Inflammatory macrophage treated with lipopolysaccharide for 4 hours (primary cell): ENCODE measurements at places on chromosomes 12 and 14.
A peak's percentile ranks its signal among the peaks of the same experiment; 100 is the strongest.

GRCh38 chr12:99249543-99249942 lies 398.0 kb upstream of the GARIN6 start:
- no peak for DNase-seq

DNA sequence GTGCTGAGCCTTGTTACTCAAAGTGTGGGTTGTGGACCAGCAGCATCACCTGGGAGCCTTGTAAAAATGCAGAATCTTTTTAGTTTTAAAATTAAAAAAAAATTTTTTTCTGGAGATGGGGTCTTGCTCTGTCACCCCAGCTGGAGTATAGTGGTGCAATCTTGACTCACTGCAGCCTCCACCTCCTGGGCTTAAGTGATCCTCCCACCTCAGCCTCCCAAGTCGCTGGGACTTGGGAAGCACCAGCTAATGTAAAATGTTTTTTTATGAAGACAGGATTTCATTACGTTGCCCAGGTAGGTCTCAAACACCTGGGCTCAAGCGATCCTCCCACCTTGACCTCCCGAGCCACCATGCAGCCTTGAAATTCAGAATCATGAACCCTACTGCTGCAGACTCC lies 14.4 kb downstream of the MYBPC1 start:
- DNase-seq: no peak

DNA sequence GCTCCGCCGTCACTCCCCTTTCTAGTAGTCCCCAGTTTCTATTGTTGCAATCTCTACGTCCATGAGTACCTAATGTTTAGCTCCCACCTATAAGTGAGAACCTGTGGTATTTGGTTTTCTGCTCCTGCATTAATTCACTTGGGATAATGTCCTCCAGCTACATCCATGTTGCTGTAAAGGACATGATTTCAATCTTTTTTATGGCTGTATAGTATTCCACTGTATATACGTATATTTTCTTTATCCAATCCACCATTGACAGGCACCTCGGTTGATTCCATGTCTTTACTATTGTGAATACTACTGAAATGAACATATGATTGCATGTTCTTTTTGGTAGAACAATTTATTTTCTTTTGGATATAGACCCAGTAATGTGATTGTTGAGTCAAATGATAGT lies 114.7 kb downstream of the ANKS1B start:
- no peak for DNase-seq

DNA sequence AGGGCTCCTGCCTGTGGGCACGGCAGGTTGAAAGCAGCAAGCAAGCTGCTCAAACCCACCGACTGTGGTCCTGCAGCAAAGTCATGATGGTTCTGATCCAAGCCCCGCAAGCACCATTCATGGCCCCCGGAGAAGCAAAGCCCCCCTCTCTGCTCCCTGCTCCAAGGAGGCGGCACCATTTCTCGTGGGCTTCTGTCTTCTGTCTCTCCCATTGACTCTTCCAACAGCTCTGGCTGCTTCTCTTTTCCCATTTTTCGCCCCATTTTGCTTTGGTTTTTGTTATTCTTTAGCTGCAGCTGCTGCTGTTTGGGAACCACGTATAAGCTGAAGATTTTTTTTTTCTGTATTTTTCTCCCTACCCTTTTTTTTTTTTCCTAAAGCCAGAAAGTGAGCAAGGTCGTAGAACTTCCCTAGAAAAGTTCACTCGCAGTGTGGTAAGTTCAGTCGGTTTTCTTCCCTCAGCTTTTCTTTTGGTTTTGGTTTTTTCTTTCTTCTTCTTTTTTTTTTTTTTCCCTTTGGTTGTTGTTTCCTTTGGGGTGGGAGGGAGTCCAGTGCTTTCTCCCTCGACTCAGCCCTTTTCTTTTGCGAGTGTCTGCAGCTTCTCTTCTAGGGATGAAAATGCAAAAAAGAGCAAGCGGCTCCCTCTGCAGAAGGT lies 354.1 kb downstream of the DPF3 start:
- peak; percentile 47 for DNase-seq

DNA sequence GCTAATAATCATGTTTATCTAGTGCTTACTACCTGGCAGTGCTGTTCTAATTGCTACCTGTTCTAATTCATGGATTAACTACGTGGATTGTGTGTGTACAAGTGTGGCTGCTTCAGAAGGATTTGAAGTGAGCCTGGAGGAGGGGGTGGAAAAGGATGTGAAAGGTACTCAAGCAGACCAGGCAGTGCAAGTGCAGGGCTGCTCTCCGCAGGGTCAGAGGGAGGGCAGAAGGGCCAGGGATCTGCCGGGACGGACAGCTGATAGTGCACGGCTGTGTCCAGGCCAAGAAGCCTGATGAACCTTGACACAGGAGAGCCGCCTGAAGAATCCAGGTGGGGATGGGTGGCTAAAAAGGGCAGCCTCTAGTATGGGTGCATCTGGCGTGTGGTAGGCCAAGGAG lies 28.5 kb downstream of the PIWIL1 start:
- no peak for DNase-seq
